Stimulated activated CD4-positive, alpha-beta T cell treated with anti-CD3 and anti-CD28 coated beads, TNF-alpha, amount 100 ng/mL, for 24 hours (primary cell): ENCODE measurements at places on chromosomes 1 and 21.

- DNase-seq = no peak
Measured at GRCh38 chr1:32494196-32494595, 29.3 kb downstream of the ZBTB8B start.

DNA sequence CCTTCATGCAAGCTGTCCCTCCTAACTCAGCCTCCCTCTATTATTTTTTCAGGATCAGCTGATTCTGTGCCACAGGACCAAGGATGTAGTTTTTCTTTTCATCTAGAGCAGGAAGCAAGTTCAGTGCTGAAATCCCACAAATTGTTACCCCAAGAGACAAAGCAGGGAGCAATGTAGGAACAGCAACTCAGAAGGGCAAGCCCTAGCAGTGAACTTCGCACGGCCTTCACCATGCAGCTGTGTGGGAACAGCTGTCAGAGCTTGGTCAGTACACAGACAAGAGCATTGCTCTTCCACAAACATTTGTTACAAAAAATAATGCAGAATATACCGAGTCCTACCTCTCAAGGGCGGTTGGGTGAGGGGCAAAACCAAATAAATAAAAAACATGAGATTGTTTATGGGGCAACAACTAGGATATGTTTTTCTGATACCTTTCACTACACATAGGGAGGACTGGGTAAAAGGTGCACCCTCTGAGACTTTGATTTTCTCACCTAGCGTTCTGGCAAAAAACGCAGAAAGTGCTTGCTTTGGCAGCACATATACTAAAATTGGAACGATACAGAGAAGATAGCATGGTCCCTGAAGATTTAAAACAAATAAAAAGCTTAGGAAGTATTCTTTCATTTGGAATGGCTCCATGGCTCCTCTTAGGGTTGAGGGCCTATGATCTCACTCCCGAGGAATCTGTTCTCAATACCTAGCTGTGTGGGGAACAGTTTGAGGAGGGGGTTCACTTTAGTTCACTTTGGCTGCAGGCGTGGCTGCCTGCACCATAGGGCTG is 37.1 kb upstream of the ANGPTL7 start:
- DNase-seq = no peak

DNA sequence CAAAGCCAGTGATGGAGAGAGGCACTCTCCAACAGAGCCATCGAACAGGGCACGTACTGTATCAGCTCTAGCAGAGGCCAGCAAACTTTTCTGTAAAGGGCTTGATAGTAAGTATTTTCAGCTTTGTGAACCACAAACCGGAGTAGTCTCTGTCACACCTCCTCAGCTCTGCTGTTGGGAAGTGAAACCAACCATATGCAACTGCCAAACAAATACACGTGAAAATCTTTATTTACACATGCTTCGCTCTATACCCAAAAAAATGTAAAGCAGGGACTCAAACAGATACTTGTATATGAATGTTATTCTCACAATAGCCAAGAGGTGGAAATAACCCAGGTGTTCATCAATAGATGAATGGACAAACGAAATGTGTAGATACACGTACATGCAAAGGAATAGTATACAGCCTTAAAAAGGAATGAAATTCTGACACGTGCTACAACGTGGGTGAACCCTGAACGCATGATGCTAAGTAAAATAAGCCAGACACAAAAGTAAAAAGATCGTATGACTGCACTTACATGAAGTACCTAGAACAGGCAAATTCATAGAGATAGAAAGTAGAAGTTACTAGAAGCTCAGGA is 39.0 kb downstream of the SETD4 start:
- no peak for DNase-seq

GRCh38 chr21:26406526-26406925 is 166.6 kb downstream of the CYYR1 start:
- no peak for DNase-seq

GRCh38 chr1:113191579-113192076 is 118.6 kb downstream of the LRIG2 start:
- DNase-seq = no peak

- DNase-seq = peak; percentile 8
Measured at GRCh38 chr1:214427871-214428277, 123.5 kb downstream of the PTPN14 start.

GRCh38 chr1:45332346-45332720 is 5.6 kb downstream of the HPDL start:
- no peak for DNase-seq

- no peak for DNase-seq
Measured at GRCh38 chr1:25650289-25650576, 33.6 kb downstream of the MAN1C1 start.

- no peak for DNase-seq
Measured at GRCh38 chr1:46372431-46372830, 21.7 kb upstream of the FAAH start.

DNA sequence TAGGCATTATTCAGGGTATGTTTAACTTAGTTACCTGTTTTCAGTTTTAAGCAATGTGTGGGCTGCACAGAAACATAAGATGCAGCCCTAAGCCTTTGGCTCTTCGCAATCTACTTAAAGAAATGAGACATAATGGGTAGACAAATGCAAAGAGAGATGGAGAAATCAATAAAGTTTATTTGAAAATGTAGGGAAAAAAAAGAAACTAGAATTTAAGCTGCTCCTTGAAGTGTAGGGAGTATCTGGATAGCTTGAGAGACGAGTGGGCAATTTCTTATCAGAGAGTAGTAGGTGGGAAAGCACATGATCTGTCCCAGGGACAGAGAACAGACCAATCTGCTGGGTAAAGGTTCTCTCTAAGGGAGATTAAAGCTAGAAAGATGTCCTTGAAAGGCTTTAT is 8.9 kb downstream of the WNT2B start:
- DNase-seq = no peak

DNA sequence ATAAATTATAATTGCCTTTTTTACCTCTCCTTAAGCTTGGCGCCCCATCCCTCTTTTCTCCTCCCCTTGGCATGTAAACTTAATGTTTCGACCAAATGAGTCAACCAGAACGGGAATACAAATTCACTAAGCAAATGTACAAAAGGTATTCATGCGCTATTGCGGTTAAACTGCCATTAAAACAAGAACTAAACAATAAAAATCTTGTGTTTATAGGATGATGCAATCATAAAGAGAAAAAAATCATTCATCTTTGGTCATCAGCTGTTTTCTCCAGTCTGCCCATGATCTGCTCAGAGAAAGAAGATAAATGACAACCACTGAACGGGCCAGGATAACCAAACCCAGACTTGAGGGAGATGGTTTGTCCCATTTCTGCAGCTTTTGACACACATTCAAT is 534.2 kb upstream of the PLXNA2 start:
- no peak for DNase-seq

DNA sequence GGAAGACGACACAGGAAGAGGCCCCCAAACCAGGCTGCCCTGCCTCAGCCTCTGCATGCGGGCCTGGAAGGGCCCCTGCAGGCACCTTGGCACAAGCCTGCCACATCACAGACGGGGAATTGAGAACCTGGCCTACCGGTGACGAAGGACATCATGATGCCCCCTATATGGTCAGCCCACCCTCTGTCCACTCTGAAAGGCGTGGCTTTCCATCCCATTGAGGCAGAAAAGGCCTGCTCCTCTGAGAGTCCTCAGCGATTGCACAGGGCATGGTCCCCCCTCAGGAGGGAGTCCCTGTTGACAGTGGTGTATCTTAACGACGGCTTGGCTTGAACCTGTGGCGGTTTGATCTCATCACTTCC is 11.4 kb downstream of the KRTAP10-1 start:
- DNase-seq = no peak

GRCh38 chr1:63669151-63669961 is 76.1 kb downstream of the PGM1 start:
- DNase-seq = no peak

DNA sequence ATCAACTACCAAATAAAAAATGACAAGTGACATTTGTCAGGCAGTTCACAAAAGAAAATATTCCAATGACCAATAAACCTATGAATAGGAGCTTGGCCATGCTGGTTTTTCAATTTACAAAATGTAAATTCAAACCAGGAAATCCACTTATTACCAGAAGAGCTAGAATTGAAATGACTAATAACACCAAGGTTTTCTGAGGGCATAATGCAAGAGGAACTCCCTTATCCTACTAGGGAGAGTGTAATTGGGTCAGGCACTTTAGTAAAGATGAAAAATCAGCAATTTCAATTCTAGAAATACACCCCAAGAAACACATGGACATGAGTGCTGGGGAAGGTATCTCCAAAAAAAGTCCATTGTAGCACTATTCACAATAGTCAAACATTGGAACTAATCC is 16.7 kb upstream of the TIAM1 start:
- DNase-seq = no peak

GRCh38 chr1:171313319-171313834 is 606 bp upstream of the FMO4 start:
- DNase-seq = no peak

GRCh38 chr1:234871710-234872271 is 256.8 kb downstream of the TOMM20 start:
- DNase-seq = no peak

DNA sequence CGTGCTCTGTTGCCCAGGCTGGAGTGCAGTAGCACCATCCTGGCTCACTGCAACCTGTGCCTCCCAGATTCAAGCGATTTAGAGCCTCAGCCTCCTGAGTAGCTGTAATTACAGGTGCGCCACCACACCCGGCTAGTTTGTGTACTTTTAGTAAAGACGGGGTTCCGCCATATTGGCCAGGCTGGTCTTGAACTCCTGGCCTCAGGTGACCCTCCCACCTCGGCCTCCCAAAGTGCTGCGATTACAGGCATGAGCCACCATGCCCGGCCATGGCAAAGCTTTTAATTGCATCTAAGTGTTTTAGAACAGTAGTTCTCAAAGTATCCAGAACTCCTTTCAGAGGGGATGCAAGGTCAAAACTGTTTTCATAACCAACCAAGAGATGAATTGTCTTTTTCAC is 25.1 kb upstream of the IFNGR2 start:
- DNase-seq = no peak

GRCh38 chr1:154623358-154623757 is 15.4 kb upstream of the ADAR start:
- no peak for DNase-seq

DNA sequence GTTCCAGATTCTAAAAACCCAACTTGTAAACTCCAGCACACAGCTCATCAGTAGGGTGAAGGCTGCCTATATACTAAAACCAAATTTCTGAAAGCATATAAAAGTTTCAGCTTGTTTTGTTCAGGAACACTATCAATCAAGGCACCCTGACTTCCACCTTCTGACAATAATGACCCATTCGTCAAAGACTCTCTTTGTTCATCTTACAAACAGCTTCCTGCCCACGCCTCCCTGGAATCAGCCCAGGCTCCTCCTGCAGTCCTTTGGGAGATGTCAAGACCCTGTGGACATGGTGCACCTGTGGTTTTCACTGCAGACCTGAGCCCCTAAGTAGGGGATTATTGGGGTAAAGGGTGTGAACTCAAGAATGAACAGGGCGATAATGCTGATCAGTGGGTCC is 178.9 kb upstream of the CAMK1G start:
- no peak for DNase-seq

GRCh38 chr1:2967329-2967725 is 53.9 kb upstream of the ACTRT2 start:
- no peak for DNase-seq

DNA sequence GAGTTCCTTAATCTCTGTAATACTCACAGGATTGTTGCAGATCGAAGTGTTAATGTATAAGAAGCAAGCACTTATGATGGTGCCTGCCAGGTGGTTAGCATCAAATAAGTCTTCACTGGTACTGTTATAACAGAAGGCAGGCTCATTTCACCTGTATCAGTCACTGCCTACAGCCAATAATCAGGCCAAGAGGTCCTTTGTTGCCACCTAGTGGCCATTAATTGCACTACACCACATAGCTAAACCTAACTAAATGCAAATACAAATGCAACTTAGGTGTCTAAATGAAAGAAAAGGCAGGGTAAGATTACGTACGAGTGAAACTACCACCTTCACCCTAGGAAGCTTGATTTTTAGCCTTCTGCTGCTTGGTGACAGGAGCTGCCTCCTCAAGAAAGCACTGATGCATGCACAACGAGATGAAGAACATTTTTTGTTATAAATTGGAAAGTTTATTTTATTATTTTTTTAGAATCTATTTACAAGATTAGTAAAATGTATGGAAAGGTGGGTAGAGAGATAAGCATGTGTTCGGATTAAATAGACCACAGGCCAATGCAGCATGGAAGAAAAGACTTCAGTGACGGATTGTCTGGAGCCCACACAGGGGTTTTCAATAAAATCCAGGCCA is 334.8 kb upstream of the CAMK1G start:
- peak; percentile 5 for DNase-seq

DNA sequence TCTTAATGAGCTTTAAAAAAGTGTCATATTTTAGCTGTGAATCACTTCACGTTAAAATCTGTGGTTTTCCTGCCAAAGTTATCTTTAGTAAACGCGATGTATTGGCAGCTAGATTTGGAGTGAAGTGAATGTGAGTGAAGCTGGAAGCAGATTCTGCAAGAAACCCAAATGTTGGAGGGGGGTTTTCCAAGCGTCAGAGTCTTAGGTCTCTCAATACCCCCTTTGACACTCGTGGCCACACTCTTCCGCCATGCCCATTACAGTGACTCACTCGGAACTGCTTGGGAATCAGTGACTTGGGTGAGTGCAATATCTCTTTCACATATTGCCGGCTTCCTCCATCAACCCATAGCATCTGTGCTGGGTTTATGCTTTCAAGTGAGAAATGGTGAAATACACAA is 17.5 kb downstream of the B3GALT5 start:
- no peak for DNase-seq

DNA sequence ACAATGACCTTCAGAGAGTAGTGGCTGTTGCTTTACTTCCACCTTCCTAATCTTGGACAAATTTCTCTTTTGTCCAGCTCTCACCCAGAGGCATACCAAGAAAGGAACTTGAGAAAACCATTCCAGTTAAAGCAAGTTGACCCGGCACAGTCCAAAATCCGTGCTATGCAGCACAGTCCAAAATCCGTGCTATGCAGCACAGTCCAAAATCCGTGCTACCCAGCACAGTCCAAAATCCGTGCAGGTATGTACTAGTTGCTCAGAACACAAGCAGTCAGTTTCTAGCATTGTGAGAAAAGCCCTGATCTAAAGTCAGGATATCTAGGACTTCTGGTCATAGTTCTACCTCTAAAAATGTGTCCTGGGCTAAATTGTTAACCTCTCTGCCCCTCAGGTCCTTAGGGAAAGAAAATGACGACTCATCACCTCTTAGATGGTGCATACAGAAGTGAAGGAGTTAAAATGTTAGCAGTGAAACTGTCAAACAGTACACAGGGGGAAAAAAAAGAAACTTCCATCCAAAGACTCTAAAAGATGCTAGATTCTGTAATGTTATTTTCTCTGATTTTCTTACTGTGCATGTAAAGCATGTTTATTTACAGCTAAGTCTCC is 40.3 kb upstream of the ENAH start:
- DNase-seq = no peak

DNA sequence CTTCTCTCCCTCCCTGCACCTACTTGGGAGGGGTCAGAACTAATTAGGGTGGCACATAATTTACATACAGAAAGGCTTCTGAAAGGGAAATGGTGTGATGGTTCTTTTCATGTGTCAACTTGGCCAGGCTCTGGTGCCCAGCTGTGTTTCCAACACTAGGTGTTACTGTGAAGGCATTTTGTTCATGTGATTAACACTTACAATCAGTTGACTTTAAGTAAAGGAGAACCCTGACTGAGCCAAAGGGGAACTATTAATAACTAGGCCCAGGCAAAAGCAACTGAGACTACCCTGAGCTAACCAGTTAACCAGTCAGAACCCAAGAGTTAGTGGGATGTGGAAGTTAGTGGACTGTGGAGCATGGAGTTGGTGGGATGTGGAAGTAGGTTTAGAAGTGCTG is 114.9 kb downstream of the SEC16B start:
- no peak for DNase-seq
